Islet precursor cell (in vitro differentiated cells): ENCODE measurements at places on chromosomes 5 and 9.

- DNase-seq: no peak
Observed at GRCh38 chr5:81425569-81425968, 31.6 kb upstream of the ACOT12 start.

GRCh38 chr5:121667292-121667691 lies 184.4 kb upstream of the FTMT start:
- no peak for DNase-seq

DNA sequence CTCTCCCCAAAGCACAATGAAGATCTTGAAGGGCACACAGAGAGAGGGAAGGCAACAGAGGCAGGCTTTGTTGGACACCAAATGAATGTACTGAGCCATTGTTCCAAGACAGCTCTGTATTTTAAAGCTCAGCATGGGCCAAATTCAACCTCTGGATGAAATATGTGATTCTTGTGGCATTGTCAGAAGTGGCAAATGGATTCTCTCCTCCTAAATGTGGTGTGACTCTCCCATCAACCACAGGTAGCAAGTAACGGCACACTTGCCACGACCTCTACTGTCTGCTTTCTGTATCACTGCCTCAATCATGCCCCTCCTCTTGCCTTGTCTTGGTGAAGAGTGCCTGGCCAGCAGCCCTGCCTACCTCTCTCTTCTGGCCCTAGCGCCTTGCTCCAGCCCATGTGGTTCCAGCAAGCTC lies 6.1 kb upstream of the MOB3B start:
- peak; percentile 74 for DNase-seq

DNA sequence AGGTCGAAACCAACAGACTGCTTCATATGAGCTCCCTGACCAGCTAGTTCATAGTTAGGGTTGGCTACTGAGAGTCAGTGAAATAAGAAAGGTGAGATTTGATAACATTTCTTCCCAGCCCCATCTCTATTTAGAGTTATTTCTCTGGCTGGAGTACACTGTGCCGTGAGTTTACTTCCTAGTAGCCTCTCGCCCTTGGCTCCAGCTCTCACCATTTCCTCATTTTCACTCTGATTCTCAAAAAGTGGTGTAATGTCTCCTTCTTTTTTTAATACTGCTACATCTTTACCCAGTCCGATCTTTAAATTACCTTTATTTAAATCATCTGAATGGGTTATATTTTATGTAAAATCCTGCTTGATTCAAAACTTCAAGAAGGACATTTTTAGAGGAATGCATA lies 100.4 kb upstream of the FAM174A start:
- no peak for DNase-seq

GRCh38 chr9:94606646-94607422 lies 13.2 kb upstream of the FBP2 start:
- DNase-seq: no peak

- peak; percentile 93 for DNase-seq
Observed at GRCh38 chr9:127844821-127845359, 9.6 kb downstream of the ENG start.

DNA sequence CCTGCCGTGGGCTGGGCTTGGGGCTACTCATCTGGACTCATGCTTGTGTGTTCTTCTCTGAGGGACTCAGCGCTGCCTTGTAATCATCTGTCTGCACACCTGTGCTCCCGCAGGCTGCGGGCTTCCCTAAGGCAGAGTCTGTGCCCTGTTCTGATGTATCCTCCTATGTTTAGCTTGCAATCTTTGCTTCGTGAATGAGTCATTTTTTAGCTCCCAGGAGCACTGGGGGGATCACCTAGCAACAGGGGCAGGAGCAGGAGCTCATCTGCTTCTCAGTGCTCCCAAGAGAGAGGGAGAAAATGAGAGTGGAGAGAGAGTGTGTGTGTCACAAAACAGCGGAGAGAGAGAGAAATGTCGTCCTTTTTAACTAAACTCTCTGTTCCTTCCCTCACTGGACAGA lies 202.4 kb upstream of the ZNF618 start:
- no peak for DNase-seq

DNA sequence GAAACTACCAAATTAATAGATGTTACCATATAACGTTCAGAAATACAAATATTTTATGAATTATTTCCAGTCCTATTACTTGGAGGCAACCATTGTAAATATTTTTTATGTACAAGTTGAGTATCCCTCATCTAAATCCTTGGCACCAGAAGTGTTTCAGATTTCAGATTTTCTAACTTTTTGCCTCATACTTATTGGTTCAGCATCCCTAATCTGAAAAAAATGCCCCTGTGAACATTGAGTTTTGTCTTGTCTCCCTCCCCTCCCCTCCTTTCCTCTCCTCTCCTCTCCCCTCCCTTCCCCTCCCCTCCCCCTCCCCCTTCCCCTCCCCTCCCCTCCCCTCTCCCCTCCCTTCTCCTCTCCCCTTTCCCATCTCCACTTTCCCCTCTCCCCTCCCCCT lies 40.6 kb downstream of the UBAP1 start:
- DNase-seq: no peak

- no peak for DNase-seq
Observed at GRCh38 chr5:109703829-109704228, 14.1 kb downstream of the MAN2A1 start.

GRCh38 chr9:25857147-25857546 lies 178.9 kb upstream of the TUSC1 start:
- no peak for DNase-seq

DNA sequence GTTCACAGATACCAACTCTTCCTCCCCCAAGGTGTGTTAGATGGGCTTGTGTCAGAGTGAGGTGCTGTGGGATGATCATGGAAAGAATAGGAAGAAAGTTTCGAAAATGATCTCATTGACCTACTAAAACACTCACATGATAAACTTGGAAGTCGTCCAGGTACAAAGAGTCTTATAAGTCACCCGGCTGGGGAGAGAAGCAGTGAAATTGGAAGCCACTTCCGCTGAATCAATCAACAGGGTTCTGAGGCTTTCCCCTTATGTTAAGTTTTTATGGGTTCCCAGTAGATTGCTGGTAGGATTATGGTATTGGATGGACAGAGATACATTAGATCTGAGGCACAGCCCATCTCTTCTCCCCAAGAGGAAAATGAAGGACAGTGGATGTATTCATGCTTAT lies 218.8 kb upstream of the MSX2 start:
- no peak for DNase-seq

DNA sequence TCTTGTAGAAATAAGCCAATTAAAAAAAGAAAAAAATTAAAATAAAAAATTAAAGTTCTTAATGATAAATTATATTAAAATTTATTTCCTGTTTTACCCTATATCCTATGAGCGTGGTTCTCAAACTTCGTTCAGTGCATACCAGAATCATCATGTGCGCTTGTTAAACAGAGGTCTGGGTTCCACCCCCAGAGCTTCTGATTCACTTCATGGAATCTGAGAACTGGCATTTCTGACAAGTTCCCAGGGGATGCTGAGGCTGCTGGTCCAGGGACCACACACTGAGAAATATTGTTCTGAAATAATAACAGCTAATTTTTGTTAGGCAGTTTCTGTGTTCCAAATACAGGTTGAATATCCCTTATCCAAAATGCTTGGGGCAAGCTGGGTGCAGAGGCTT lies 79.3 kb downstream of the TMC1 start:
- DNase-seq: no peak

DNA sequence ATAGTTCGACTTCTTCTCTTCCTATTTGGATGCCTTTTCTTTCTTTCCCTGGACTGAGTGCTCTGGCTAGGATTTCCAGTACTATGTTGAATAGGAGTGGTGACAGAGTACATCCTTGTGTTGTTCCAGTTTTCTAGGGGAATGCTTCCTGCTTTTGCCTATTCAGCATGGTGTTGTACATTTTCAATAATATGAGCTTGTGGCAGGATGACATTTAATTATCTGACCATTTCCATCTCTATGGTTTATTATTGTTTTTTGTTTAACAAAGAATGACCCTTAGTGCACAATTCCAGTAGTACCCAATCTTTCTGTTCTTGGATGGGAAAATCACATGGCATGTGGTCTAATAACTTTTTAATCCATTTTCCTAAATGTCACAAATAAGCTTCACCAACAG lies 135.6 kb upstream of the SLC12A2 start:
- no peak for DNase-seq

DNA sequence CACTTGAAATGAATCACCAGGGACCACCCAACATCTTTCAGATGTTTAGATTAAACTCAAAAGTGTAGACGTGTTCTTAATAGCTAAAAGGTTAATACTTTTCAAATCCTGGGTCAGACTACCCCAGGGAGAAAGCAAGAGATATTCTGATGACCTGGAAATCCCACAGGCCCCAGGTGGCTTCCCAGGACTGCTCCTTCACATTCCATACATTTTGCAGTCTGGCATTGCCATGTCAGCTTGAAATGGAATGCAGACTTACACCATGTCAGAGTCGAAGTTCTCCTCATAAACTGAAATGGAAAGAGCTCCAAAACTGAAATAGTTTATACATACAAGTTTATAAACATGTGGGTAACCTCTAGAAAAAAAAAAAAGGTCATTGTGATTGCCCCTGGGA lies 61.5 kb downstream of the TMEM167A start:
- peak; percentile 82 for DNase-seq

- DNase-seq: no peak
Observed at GRCh38 chr9:36865731-36866635, 168.1 kb downstream of the PAX5 start.

DNA sequence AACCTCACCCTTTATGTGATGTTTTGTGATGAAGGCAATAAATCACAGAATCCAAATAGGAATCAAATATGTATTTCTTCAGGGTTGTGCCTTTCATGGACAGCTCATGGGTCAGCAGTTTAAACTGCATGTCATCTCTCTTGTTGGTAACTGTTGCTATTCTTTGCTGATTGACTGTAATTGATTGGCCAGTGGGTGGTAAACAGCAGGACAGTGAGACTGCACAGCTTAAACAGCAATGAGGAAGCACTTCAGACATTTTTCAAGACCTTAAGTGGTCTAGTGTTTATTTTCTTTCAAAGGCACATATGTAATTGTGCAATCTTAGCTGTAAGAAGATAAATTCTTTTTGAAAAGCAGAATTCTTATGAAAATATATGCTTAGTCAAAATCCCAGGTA lies 260.5 kb downstream of the COX7C start:
- no peak for DNase-seq

- DNase-seq: no peak
Observed at GRCh38 chr9:21174671-21175070, 8.2 kb upstream of the IFNA21 start.

- peak; percentile 19 for DNase-seq
Observed at GRCh38 chr5:2908086-2908485, 156.6 kb upstream of the IRX2 start.

DNA sequence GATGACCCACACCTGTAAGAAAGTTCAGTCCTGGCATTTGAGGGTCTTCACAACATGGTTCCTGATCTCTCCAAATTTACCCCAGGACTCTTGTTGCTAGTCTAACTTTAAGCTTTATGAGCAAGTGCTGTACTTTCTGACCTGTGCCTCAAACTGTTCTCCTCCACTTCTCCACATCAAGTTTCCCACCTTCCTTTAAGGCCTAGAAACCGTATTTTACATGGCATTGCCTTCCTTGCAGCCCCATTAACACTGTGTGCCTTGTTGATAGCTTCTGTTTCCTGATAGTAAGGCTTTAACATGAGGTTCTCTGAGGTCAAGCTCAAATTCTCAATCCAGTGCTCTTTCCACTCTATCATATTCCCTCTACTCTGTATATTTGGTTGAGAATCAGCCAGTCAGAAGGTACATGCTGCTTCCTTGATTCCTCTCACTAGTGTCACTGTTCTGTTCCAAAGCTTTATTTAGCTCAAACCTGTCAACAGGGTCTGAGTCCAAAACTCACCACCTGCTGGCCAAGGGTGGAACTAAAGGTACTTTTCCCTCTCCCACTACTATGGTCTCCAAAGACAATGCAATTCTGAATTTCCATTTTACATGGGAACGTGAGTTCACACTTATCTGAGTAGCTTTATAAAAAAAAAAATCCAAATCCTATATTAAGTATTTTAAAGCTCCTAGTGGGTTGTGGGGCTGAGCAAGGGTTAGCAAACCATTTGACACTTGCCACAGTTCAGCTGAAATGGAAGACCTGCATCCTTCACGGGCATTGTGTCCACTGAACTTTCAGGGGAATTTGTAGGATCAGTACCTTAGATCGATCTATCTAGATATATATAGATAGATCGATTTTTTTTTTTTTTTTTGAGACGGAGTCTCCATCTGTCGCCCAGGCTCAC lies 21.1 kb downstream of the VCP start:
- DNase-seq: no peak

- DNase-seq: no peak
Observed at GRCh38 chr5:145911164-145911563, 25.2 kb upstream of the SH3RF2 start.

DNA sequence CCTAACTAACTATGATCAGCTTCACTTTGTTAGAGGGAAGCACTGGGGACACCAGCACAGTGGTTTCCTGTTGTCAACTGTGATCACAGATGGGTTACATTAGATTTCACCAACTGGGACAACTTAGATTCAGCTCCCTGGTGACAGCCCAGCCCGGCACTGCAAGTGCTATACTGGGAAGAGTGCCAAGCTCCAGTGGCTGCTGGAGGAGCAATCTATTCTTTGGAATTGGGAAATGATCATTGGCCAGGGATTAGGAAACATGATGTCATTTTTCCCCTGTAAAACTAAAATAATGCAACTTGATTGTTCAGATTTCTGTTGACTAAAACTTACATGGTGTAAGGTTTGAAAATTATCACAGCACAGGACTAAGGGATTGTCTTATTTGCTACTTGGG lies 33.2 kb downstream of the PTGR1 start:
- DNase-seq: no peak

DNA sequence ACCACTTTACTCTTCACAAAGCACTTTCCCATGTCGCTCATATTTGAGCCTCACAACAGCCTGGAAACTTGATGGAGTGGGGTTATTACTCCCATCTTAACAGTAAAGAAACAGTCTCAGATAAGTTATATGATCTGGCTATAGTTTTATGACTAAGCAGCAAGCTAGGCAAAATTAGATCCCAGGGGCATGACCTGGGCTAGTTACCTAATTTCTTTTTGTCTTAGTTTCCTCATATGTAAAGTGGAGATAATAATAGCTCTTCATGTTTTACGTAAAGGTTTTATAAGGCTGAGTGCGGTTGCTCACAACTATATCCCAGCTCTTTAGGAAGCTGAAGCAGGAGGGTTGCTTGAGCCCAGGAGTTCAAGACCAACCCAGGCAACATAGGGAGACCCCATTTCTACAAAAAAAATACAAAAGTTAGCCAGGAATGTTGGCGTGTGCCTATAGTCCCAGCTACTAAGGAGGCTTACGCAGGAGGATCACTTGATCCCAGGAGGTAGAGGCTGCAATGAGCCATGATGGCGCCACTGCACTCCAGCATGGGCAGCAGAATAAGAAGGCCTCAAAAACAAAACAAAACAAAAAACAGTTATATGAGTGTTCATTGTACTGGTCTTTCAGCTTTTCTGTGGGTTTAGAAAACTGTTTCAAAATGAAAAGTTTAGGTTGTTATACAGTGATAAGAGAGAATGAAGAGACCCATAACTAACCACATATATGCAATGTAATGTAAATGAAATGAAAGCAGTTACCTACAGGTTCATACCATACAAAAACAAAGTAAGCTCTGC lies 6.5 kb upstream of the PLIN2 start:
- DNase-seq: no peak

DNA sequence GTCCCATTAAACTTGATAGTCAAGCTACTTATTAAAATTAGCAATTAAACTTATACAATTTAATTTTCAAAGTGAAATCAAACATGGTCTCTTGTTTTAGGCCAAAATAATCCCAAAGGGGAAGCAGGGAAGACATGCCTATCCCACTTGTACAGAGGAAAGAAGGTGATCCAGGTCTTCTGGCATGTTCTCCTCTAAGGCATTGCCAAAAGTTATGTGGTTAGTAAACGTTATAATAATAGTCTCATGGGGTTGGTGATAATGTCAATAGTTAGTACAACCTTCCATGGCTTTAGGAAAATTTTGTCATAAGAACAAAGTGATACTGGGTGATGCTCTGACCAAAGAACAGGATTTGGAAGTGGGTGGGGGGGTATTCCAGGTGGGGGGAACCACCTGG lies 52.8 kb downstream of the ROR2 start:
- DNase-seq: no peak
